Activated T-helper 1 cell treated with anti-CD3 and anti-CD28 coated beads, Interleukin-12 subunit alpha, Interleukin-12 subunit beta, Interleukin-2, Interleukin-4 antibody, amounts not matched to agents 30 ng/mL and 10 ng/mL and 1 ng/mL, durations not matched to agents 14 hours and 24 hours and 36 hours (primary cell): ENCODE measurements at places on chromosomes 3 and 15. TPM values are rescaled to one million over a fixed set of nuclear protein-coding genes. Genes with fewer than 3 reads are reported as not detected.

The GUCA1C gene
- not detected in 2 replicates for total RNA-seq

DNA sequence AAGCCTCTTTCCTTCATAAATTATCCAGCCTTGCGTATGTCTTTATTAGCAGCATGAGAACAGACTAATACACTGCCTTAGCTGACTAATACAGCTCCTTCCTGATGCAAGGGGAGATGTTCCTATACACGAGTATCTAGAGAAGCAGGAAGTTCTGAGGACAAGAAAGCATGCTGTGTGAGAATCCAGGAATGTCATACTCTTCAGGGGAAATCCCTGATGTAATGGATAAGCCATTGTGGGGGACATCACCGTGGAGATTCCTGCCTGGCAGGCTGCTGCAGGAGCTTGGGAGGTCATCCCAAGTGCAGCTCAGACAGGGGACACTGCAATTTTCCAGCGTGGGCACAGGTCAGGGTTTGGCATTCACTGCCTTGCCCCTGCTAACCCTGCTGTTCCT, 476.9 kb downstream of the NR2F2 start:
- DNase-seq: no peak

DNA sequence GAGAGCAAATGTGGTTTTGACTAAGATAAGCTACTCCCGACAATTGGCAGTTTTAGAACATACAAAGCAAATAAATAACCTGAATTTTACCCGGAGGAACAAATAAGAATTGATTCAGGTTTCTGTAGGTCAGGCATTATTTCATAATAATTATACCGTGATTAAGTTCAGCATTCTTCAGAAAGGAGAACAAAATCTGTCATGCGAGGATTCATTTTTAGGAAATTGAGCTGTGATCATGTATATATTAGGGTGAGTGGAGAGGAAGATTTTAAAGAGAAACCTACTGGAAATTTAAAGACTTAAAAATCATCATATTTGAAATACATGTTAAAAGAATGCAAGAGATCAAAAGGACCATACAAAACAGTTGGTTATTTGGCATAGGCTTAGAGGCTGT, 20.5 kb downstream of the ZNF609 start:
- DNase-seq: no peak

- no peak for DNase-seq
Observed at GRCh38 chr3:71300951-71301393, 282.6 kb downstream of the FOXP1 start.

- DNase-seq: no peak
Observed at GRCh38 chr15:99341786-99342185, 90.5 kb downstream of the LRRC28 start.
